Stimulated activated CD8-positive, alpha-beta memory T cell treated with anti-CD3 and anti-CD28 coated beads, Interleukin-2, amount 100 ng/mL, for 48 hours (primary cell): ENCODE measurements at places on chromosomes 2 and 18.

DNA sequence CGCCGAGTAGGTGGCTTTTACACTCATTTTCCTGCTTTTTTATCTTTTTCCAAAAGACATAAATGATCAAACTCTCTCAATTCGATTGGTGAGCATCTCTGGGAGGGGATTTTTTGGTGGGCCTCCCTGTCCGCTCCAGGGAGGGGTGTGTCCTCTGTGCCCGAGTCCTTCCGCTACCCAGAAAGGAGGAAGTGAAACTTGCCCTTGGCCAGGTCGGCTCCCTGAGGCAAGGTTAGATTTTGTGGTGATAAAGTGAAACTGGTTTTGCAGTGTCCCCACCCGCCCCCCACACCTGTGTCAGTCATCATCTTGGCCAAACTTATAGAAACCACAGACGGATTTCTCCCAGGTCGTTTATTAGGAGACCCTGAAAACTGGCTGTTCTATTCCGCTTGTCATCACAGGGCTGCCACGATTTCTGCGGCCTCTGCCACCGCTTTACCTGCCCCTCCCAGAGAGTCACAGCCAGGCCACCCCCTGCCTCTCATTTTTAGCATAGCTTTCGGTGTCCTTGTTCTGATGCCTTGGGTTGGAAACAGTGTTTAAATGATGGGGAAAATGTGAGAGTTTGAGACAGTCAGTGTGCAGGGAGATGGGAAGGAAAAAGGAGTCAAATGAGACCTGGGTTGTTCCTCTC is 93.6 kb downstream of the SH3BP4 start:
- DNase-seq: no peak

DNA sequence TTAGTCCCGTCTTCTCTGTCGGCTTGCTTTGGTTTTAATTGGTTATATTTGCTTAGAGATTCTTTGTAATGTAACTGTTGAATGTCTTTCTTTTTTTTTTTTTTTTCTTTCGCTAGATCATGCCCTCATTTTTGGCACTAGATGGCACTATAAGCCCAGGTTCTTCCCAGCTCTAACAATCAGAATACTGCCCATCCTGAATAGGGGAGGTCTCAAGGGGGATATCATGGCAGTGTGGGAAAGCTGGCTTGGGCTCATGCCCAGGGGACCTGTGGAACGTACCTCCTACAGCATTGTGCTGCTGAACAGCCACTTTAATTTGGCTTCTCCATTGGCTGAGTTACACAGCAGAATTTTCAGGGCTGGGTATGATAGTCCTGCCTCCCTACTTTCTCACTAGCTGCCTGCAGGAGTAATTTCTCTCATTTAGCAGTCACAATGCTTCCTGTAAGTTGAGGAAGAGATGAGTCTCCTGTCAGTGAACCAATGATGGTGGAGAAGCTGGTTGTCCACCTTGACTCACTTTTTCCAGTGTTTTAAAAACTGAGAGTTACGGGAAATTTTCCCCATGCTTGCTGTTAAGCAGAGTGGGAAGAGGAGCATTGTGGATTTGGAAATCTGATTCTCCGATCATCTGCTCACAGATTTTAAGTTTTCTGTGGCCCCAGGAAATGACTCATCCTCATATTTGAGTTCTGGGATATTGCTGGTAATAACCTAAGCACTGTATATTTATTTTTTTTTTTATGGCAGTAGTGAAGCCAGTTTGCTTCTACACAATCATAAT is 47.2 kb downstream of the RAD51AP2 start:
- DNase-seq: no peak

- DNase-seq: no peak
Measured at GRCh38 chr2:225290757-225291400, 108.6 kb upstream of the NYAP2 start.

DNA sequence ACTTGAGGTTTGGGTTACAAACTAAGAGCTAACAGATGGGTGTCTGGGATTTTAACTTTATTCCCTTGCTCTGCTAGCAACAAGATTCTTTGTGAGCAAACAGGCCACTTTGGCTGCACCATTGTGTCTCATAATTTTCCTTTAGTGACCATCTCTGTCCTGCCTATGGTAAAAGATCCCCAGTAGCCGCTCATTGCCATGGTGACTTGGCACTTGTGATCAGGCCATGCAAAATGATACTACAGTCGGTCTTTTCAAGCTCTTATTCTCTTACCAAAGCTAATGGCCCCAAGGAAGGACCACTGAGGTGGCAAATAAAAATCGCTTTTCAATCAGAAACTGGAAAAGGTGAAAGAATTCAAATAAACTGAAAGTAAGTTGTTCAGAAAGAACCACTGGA is 836.9 kb downstream of the MBD2 start:
- no peak for DNase-seq

DNA sequence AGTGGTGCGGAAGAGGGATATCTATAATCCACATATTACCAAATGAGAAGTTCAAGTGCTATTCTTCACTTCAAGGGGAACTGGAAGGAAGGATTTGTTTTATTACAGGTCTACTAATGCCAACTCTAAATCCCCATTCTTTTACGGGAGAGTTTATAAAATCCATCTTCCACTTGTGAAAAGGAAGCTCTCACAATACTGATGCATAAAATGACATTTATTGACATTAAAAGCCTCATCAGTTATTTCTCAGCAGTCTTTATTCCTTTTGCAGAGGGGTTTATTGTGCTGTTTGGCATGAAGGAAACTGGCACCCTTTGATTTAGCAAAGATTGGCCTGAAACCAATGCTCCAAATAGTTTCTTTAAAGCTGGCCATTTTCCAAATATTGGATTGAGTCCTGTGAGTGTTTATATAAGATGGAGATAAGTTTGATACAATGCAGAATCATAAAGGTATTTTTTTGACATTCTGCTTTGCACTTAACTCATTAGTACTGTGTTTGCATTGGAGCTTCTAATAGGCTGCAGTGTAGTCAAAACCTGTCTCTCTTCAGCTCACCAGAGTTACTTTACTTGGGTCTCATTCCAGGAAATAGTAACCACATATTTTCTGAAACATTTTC is 26.6 kb downstream of the LRP1B start:
- DNase-seq: no peak

- DNase-seq: no peak
Measured at GRCh38 chr2:866009-866680, 84.5 kb upstream of the SNTG2 start.

DNA sequence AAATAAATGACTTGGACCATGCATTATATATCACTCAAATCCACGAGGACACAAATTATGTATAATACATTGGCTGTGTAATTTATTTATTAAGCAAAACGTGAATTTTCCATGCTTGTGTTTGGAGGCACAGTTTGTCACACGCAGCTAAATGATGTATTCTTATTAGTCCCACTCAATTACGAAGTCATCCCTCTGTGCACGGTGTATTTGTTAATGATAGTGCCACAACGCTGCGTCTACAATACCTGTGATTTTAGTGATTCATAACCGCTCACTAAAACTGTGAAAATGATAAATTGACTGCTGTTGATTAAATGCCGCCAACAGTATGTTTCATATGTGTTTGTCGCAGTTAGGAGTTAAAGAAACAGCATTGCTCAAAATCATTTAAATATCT is 358.3 kb downstream of the ZNF516 start:
- no peak for DNase-seq

DNA sequence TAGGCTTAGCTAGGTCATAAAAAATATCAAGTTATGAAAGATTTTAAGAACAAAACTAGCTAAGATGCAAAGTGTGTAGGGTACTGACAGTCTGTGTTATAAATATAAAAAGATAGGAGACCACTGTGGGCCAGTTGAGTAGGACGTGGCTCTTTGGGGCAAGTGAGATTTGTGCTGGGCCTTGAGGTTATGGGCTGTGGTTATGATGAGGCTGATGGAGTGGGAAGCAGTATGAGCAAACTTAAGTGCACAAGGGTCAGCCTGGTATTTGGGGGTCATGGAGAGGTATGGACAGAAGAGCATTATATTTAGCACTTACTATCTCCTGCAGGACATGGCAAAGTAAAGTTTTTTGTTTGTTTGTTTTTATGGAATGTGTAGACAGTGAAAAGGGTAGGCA is 70.1 kb downstream of the SETBP1 start:
- DNase-seq: no peak

DNA sequence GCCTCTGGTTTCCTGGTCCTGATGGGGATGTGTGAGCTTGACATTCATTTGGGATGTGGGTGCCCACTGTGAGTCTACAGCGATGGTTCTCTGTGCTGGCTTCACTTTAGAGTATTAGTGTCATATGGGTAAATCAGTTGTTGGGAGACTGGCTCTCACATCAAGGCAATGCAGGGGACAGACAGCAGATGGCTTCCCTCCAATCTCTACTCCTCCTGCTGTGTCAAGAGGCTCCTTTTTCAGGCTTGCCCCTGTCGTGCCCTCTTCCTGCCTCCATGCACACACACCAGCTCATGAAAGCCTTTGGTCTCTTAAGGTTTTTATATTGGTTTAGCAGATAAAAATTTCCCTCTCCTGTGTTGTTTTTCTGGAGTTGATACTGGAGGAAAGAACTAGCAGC is 315.6 kb downstream of the RDH14 start:
- DNase-seq: no peak

GRCh38 chr18:44682201-44682870 is 1.6 kb downstream of the SETBP1 start:
- DNase-seq: no peak

DNA sequence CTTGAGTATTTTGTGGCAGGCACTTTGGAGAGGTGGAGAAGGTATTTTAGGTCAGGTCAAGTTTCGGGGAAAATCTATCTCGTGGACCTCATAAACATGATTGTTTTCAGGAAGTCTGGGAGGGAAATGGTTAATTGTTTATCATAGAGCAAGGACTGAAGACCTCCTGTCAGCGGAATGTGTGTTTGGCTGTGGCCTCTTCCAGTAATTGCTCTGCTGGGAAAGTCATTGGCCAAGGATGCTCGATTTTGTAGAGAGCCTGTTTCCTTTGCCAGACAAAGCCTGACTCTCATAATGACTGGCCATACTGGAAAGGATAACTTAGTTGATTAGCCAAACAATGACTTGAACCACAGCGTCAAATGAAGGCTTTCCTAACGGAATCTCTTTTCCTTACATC is 30.0 kb downstream of the IL1R2 start:
- no peak for DNase-seq

DNA sequence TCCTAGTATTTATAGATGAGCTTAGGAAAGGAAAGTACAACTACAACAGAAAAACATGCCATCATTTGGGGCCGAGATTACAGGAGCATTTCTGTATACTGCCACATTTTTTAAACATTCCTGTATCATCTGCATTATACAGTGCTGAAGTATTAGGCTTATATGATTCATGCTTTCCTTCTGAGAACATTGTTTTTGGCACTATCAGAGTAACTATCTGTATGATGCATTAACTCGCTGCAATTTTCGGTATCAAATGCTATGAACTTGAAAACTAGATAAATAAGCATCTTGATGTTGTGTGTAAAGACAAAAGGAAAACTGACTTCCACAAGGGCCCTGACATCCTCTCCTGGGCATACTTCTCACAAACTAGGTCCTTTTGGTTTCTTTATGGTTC is 102.0 kb downstream of the RIT2 start:
- no peak for DNase-seq

DNA sequence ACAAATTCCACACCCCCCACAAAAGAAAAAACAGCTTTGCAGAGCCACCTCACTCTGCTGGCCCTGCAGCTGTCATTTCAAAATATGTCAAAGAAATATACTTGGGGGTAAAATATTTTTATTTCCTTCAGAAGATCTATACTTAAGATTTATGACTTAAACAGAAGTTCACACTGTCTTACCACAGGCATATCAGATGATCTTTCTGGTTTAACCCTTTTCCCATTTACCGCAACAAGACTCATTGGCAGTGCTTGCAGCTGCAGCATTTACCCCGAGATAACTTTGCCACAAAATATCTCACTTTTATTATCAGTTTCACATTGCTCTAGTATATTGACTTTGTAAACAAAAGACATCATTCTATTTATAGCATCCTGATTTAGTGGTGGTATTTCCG is 21.6 kb upstream of the SLC35G4 start:
- no peak for DNase-seq

DNA sequence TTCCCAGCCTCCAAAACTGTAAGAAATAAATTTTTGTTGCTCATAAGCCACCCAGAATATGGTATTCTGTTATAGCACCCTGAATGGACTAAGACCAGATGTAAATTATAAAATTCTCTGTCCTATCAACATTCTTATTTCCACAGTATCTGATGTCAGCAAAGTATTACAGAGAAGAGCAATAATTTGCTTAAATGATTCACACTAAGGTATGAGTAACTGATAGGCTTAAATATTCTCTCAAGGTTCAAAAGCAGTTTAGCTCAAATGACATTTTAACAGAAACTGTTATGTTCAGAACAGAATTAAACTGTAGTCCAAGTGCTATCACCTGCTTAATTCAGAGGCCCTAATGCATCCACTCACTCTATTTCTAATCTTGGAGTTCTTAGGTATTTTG is 12.8 kb downstream of the SESTD1 start:
- no peak for DNase-seq

GRCh38 chr2:42761554-42761953 is 2.4 kb downstream of the OXER1 start:
- DNase-seq: no peak

GRCh38 chr2:46481198-46482193 is 2.1 kb downstream of the TMEM247 start:
- no peak for DNase-seq

DNA sequence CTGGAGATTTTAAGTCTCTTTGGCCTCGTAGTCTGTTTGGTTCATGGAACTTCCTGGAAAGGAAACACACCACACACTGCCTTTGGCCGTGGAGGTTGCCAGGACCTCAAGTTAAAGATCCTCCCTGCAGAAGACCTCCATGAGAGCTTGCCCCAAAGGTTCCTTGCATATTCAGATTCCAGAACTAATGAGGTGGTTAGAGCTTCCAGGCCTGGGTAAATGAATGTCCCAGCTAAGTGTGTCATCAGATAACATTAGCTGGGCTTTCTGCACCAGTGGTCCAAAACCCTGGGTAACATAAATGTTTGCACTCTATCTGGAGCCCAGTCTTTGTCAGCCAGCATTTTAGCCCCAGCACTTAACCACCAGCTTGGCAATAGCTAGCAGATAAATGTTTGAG is 122.1 kb upstream of the EML6 start:
- no peak for DNase-seq

- DNase-seq: no peak
Measured at GRCh38 chr18:56508370-56509036, 129.9 kb downstream of the TXNL1 start.

- DNase-seq: no peak
Measured at GRCh38 chr2:103875131-103875530, 978.8 kb upstream of the POU3F3 start.

DNA sequence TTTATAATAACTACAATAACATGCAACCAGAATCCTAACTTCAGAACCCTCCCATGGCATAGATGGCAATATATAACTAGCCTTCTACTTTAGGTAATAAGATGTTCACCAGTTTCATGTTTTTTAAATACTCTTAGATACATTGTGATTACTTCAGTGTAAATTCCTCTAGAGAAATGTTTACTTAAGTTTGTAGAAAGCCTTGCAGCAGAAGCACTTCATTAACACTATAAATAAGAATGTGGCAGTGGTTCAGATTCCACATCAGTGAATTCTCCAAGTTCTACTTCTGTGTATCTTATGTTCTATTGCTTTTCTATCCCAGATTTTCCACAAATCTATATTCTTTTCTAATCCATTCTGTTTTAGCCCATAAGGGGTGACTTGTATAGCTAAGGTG is 1.2 kb upstream of the RAD51AP2 start:
- no peak for DNase-seq

GRCh38 chr2:71282493-71282892 is 49.1 kb upstream of the ZNF638 start:
- DNase-seq: no peak
